ENCODE measurements at places on chromosomes 3 and 15.
A peak's percentile ranks its signal among the peaks of the same experiment; 100 is the strongest.

- H3K27ac ChIP-seq, result no peak overlapping the region
- H3K27me3 ChIP-seq, result no peaks in the 10 kb centered on the region
- no peak for DNase-seq
- H3K36me3 ChIP-seq, result peaks cover 15% of the 10 kb centered on the region
- H3K4me1 ChIP-seq, result peaks cover 14% of the 10 kb centered on the region
- no peak overlapping the region for H3K4me3 ChIP-seq
Measured at GRCh38 chr15:55372701-55373440, 35.3 kb downstream of the CCPG1 start.

DNA sequence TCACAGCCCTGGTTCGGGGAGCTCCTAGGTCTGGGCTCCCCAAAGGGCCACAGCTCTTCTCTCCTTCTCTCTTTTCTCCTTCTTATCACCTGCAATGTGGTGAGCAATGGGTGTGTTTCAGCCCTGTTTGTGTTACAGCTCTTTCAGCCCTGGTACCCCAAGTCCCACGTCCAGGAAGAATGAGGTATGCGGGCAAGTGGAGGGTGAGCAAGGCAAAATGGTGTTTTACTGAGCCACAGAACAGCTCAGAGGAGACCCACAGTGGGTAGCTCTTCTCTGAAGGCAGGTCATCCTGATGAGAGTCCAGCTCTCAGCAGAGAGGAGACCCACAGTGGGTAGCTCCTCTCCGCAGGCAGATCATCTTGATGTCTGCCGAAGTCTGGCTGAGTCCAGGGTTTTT, 86.8 kb downstream of the BFSP2 start:
- H3K36me3 ChIP-seq, result no peaks in the 10 kb centered on the region
- H3K4me3 ChIP-seq, result no peak overlapping the region
- peaks cover 9% of the 10 kb centered on the region for H3K4me1 ChIP-seq
- no peak overlapping the region for H3K27ac ChIP-seq

DNA sequence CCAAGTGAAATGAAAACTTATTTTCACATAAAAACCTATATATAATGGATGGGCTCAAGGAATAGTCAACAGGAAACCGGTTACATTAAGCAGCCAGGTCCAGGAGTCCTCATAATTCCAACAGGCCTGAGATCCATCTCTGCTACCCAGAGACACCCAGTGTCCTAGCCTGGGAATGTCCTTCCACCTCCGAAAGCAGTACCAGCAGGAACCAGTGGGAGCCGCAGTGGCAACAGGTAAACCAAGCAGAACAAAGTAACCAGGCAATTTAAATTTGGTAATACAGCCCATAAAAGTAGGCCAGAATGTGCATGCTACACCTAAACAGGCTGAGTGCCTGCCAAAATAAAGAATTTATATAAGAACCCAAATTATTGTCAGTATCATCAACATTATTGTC, 195.6 kb downstream of the ZBBX start:
- H3K27me3 ChIP-seq, result no peaks in the 10 kb centered on the region
- H3K27ac ChIP-seq, result no peak overlapping the region
- peak; percentile 1 for DNase-seq

- H3K4me3 ChIP-seq, result no peak overlapping the region
- peaks cover 11% of the 10 kb centered on the region for H3K4me1 ChIP-seq
- no peaks in the 10 kb centered on the region for H3K36me3 ChIP-seq
- H3K27ac ChIP-seq, result no peak overlapping the region
- no peak for DNase-seq
Measured at GRCh38 chr3:33173103-33173502, 45.5 kb downstream of the SUSD5 start.

DNA sequence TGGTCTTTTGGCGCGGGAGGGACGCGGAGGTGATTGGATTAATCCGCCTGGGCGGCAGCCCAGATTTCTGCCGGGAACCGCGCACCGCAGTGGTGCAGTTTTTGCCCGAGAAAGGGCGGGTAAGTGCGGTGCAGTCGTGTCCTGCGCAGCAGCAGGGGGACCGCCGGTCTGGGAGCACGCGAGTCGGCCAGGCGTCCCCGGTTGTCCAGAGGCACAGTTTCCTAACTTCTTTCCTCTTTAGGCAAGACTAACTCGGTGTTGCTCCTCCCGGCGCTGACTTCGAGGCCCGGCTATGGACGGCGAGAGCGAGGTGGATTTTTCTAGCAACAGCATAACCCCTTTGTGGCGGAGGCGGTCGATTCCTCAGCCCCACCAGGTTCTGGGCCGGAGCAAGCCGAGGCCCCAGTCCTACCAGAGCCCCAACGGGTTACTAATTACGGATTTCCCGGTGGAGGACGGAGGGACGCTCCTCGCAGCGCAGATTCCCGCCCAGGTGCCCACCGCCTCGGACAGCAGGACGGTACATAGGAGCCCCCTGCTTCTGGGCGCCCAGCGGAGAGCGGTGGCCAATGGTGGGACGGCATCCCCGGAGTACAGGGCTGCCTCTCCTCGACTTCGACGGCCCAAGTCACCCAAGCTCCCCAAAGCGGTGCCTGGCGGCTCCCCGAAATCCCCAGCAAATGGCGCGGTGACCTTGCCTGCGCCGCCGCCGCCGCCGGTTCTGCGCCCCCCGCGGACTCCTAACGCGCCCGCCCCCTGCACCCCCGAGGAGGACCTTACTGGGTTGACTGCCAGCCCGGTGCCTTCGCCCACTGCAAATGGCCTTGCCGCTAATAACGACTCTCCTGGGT, 736 bp downstream of the ARHGEF26 start:
- DNase-seq, result peak; percentile 10
- no peaks in the 10 kb centered on the region for H3K36me3 ChIP-seq
- no peak overlapping the region for H3K27ac ChIP-seq
- no peaks in the 10 kb centered on the region for H3K27me3 ChIP-seq
- peaks cover 54% of the 10 kb centered on the region for H3K4me1 ChIP-seq

Measured in HepG2 (cell line).